ENCODE measurements at places on chromosomes 2 and 18.

DNA sequence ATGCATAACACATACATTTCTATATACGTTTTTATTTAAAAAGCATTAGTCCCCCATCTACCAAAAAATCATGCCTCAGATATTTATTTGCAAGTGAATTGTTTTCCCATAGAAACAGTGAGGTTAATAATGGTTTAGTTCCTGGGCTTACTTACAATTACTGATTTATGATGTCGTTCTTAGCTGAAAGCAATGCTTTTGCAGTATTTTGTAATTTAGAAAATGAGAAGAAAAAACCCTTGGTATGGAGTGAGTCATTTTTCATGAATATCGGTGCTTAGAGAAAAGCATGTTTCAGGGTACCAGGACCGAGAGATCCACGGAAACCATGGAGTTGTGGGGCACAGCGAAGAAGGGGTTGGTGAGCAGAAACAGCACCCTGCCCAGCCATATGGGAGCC is 12.0 kb upstream of the CDK15 start:
- DNase-seq = no peak

- DNase-seq = no peak
Observed at GRCh38 chr2:55163274-55163721, 68.8 kb downstream of the CLHC1 start.

- no peak for DNase-seq
Observed at GRCh38 chr2:24107-24506, 22.2 kb downstream of the FAM110C start.

GRCh38 chr2:132415915-132416722 is 486 bp upstream of the GPR39 start:
- no peak for DNase-seq

DNA sequence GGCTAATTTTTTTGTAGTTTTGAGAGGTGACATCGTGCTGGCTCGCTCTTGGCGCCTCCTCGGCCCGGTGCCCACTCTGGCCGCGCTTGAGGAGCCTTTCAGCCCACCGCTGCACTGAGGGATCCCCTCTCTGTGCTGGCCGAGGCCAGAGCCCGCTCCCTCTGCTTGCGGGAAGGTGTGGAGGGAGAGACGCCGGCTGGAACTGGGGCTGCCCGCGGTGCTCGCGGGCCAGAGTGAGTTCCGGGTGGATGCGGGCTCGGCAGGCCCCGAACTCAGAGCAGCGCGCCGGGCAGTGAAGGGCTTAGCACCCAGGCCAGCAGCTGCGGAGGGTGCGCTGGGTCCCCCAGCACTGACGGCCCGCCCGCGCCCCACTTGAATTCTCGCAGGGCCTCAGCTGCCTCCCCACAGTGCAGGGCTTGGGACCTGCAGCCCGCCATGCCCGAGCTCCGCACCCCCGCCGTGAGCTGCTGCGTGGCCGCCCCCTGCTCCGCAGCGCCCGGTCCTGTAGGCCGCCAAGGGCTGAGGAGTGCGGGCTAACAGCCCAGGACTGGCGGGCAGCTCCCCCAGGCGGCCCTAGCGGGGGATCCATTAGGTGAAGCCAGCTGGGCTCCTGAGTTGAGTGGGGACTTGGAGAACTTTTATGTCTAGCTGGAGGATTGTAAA is 113.2 kb upstream of the ZSWIM2 start:
- no peak for DNase-seq
